ENCODE measurements at places on chromosomes 13 and 19.

GRCh38 chr19:9875796-9876195 lies 40.7 kb downstream of the PIN1 start:
- DNase-seq: no peak

DNA sequence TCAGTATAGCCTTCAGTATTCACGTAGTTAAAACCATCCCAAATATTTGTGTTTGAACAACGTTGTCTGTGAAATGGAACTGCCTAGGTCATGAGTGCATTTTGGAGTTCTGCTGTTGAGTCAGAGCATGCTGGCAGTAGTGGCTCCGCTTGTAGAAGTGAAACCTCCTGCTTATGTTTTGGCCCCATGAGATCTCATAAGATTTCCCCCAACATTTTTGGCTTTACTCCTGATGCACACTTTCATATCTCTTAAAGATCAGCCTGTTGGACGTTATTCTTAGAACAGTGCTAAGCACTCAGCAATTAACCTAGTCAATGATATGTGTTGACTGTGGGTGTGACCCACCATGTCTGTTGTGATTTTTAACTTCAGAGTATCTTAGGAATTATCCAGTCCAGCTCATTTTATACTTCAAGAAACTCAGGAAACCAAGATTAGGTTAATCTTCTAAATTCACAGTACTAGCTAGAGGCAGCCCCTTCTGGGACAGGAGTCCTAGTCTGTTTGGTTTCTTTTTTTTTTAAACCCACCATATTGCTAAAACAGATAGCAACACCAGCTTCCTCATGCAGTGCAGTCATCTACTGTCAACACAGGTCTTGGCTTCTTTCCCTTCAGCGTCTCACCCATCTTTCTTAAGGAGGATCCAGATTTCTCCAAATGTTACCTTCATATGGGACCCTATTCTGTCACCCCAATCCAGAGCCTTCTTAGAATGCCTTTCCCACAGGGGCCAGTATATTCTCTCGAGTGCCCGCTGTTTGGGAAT lies 26.2 kb downstream of the RAP2A start:
- no peak for DNase-seq

GRCh38 chr13:107864543-107865317 lies 350.6 kb downstream of the LIG4 start:
- DNase-seq: no peak

- DNase-seq: no peak
These were observed 2.1 kb upstream of the SIGLEC8 start for GRCh38 chr19:51460164-51460992.

DNA sequence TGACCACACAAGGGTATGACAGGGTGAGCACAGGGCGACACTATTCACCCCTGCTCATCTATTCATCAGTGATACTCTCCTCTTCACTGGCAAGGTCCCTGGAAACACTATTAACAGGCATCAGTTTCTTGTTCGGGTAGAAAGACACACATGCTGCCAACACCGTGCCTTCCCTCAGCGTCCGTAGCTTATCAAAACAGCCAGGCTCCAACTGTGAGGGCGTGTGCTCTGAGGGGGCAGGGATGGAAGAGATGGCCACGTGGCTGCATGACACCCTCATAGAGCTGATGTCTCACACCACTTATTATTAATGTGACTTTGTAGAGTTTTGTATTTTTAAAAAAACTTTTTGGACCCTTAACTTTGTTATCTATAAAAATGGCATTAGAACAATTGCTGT lies 160.3 kb downstream of the ITGBL1 start:
- no peak for DNase-seq

DNA sequence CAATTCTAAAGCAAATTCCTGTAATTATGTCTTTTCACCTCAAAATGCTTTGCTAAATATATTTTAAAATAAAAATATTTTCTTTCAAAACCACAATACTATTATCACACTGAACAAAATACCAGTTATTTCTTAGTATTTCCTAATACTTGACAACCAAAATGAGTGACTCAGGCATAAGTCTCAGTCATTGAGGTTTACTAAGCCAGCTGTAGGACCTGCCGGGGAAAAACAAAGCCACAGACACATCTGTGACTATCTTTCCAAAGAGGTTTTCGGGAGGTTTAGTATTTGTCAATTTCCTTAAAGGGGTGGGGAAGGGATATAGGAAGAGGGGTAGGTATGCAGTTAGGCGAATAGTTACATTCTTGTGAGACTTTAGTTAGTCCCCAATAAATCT lies 3.2 kb upstream of the ZNF235 start:
- DNase-seq: no peak

- DNase-seq: no peak
These were observed 543.0 kb downstream of the IRS2 start for GRCh38 chr13:109243311-109243951.

DNA sequence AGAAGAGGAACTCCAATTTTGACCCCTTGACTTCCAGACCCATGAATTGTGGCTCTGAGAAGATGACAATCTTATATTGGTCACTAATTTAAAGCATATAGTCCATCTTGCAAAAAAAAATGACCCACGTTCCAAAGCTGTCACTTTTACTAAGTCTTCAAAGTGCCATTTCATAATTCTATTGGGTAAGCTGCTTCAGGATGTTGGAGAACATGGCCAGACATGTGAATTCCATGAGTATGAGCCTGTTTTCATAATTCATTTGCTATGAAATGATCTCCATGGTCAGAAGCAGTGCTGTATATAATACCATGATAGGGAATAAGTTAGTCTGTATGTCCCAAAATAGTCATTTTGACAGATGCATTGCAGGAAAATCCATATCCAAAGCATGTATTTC lies 1787.3 kb downstream of the SLITRK5 start:
- no peak for DNase-seq

DNA sequence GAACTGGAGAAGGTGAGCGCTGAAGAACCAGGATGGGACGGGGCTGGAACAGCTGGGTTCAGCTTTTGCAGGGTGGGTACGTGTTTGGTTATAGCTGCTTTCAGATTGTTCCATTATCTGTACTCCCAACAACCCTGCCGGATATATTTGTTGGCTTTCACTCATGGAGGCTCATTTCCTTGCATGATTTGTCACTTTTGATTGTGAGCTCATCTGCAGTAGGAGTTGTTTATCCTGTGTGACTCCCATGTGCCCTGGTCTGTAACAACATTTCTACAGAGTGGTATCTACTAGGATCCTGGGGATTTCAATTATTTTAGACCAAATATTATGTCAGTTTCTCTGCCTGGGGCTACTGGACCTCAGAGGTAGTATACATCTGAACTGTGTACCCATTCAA lies 5.4 kb downstream of the ARL11 start:
- DNase-seq: no peak

GRCh38 chr13:110910013-110910890 lies 4.6 kb downstream of the ANKRD10 start:
- DNase-seq: no peak

DNA sequence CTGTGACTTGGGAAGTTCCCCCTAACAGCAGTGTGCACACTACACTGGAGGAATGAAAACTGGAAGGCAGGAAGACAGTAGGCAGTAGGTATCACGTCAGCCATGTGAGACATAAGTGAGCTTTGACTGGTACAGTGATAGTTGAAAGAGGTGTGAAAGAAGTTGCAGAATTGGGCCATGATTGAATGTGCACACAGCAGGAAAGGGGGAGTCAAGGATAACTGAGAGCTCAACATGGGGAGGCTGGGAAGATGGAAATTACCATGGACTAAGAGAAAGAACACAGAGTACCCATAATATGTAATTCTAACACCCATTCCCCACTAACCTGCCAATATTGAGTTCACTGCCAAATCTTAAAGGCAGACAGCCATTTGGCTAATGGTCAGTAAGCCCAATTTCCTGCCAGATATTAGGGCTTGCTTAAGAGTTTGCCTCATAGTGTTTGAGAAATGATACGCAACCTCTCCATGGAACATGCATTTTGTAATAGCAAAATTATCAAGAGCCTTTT lies 321.7 kb downstream of the DCT start:
- no peak for DNase-seq

DNA sequence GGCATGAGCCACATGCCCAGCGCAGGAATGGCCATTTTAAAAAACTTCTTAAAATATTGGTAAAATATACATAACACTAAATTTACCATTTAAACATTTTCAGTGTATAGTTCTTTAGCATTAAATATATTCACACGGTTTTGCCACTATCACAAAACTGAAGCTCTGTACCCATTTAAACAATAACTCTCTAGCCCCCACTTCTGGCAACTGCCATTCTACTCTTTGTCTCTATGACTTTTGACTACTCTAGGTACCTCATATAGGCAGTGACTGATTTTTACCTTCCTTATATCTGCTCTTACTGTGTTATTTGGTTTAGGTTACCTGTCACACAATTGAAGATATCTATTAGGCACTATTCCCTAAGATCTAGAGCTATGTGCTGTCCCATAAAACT lies 2.3 kb upstream of the KBTBD7 start:
- DNase-seq: no peak

DNA sequence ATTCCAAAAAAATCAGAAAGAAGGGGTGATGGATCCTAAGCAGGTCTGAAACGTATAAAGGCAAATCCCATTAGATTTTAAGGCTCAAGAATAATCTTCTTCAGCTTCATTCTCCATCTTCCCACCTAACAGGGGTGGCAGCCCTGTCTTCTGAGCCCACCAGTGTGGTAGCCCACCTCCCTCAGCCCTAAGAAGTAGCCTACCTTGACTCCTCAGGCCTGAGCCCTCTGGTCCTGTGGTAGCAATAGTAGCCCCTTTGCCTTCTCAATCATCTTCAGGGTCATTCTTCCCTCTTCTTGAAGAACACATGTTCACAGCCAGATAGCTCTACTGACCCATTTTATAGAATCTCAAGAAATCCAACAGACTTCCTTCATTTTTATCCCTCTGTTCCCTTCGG lies 33.7 kb downstream of the N4BP2L2 start:
- DNase-seq: no peak

- no peak for DNase-seq
These were observed 193.0 kb upstream of the NBEA start for GRCh38 chr13:34749046-34749445.

DNA sequence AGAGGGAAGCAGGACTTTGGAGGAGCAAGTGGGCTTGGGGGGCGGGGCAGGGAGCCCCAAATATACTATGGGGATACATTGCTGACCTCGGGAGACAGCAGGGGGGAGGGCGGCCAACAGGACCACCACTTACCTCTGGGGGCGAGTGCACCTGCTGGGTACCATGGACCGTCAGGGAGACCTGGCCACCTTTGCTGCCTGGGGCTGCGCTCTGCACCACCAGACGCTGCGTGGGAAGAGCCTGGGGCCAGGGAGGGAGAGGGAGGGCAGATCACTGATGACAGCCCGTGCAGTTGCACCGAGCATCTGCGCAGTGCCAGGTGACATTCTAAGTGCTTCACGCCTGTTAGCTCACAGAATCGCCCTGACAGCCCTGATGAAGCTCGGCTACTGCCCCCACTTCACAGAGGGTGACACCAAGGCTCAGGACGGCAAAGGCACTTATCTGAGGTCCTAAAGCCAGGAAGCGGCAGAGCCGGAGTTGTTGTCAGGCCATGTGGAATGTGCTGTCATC lies 24.1 kb downstream of the RFX1 start:
- no peak for DNase-seq

DNA sequence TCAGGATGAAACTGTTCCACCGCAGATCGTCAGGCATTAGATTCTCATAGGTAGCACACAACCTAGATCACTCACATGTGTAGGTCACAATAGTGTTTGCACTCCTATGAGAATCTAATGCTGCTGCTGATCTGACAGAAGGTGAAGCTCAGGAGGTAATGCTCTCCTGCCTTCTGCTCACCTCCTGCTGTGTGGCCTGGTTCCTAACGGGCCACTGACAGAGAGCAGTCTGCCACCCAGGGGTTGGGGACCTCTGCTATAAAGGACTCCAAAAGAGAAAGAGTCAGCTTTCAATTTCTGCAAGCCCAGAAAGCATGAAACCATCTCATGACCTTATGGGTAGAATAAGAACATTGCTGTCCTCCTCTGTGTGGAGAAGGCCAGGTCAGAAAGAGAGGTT lies 43.5 kb upstream of the PCCA start:
- DNase-seq: no peak

GRCh38 chr13:108427355-108427754 lies 157.8 kb downstream of the TNFSF13B start:
- no peak for DNase-seq

GRCh38 chr13:103358255-103358932 lies 292.2 kb upstream of the SLC10A2 start:
- DNase-seq: no peak

- DNase-seq: no peak
These were observed 1397.2 kb upstream of the PCDH9 start for GRCh38 chr13:68627379-68627778.

GRCh38 chr19:18649371-18650020 lies 12.7 kb downstream of the KLHL26 start:
- no peak for DNase-seq
